ENCODE measurements at places on chromosomes 7 and 10.
A peak's percentile ranks its signal among the peaks of the same experiment; 100 is the strongest.

GRCh38 chr7:112414855-112415490, 35.3 kb upstream of the IFRD1 start:
- no peak for DNase-seq

DNA sequence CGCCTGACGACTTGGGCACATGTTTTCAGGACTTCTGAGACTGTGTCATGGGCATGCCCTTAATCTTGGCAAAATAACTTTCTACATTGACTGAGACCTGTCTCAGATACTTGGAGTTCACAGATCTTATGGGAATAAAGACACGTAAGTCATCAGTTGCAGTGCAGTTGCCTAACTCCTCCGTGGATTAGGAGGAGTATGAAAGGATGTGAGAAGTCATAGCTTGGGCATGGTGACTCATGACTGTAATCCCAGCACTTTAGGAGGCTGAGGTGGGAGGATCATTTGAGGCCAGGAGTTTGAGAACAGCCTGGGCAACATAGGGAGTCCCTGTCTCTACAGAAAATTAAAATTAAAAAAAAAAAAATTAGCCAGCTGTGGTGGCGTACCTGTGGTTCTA, 49.6 kb downstream of the EXOC6 start:
- no peak for DNase-seq

- no peak for DNase-seq
Measured at GRCh38 chr7:40571796-40572195, 437.0 kb downstream of the SUGCT start.

DNA sequence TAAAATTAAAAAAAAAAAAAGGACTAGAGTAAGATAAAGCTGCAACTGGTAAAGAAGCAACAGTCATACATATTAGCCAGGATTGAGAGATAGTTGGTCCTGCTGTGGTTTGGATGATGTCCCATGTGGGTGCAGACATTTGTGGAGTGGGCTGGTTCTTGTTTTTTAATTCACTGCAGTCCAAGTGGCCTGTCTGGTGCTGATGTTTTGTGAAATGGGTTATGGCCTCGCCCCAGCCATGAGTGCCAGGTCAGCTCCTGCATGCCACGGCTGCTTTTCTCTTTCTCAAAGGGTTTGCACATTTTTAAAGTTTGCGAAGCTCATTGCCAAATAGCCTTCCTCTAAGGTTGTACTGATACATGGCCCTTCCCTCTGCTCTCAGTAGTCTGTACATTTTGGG, 14.1 kb upstream of the BTBD16 start:
- DNase-seq, result no peak

- DNase-seq, result no peak
Measured at GRCh38 chr10:120749856-120750566, 101.2 kb upstream of the WDR11 start.

- DNase-seq, result no peak
Measured at GRCh38 chr10:119268871-119269506, 61.6 kb downstream of the GRK5 start.

DNA sequence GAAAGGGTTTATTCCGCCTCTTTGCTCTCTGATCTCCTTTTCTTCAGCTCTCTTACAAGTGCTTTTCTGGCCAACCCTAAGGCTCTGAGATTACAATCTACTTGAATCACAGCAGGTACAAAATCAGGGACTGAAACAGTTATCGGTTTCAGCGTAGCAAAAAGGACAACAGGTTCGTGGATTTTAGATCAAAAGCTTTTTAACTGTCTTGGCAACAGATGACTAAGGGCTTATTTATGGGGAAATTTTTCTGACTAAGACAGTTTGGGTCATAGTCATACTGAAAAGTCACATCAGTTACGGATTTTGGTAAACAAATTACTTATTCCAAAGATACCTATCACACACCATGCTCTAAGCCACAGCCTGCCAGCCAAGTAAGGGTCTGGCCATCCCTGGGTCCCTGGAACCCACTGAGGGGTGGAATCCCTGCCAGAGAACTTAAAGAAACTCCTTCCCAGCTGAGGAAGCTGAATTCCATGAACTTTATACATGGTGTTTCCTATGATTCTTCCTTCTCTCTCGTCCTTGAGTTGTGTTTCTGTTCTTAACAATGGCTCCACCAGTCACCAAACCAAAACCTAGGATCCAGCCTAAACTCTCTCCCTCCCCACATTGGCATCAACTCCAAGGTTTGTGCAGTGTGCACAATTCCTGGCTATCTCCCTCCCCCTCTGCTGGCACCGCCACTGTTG, 169.3 kb downstream of the FAM107B start:
- no peak for DNase-seq

GRCh38 chr7:120742372-120742771, 115.6 kb downstream of the TSPAN12 start:
- DNase-seq, result no peak

GRCh38 chr10:7610651-7611389, 55.9 kb downstream of the ITIH5 start:
- DNase-seq, result no peak

DNA sequence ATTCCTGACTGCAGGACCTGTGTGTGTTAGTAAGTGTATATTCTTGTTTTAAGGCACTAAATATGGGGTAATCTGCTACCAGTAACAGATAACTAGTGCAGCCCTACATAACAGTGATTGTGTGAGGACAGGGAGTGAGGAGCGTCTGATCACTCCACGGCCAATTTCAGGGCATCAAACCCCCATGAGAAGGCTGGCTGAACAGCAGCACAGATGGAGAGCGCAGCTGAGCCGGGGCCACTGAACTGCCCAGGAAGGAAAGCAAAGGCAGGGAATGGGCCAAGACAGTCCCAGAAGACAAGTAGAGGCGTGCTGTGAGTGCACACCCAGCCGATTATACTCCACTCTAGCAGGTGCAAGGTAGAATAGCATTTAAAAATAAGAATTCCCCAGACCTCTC, 157.1 kb upstream of the CHST15 start:
- no peak for DNase-seq

GRCh38 chr10:112160834-112161233, 22.7 kb downstream of the GPAM start:
- no peak for DNase-seq

- no peak for DNase-seq
Measured at GRCh38 chr10:59361663-59362143, 646 bp downstream of the FAM13C start.

- DNase-seq, result no peak
Measured at GRCh38 chr7:22357311-22358175, 589 bp upstream of the RAPGEF5 start.

GRCh38 chr7:158740013-158740656, 35.5 kb upstream of the NCAPG2 start:
- DNase-seq, result no peak

GRCh38 chr7:120227255-120227654, 45.7 kb upstream of the KCND2 start:
- no peak for DNase-seq

GRCh38 chr7:33829536-33829935, 75.8 kb upstream of the BMPER start:
- DNase-seq, result no peak

- no peak for DNase-seq
Measured at GRCh38 chr7:54785261-54785660, 26.2 kb upstream of the SEC61G start.

- peak; percentile 32 for DNase-seq
Measured at GRCh38 chr10:49176310-49177268, 11.6 kb downstream of the TMEM273 start.

GRCh38 chr7:70416986-70417655, 714.8 kb upstream of the GALNT17 start:
- no peak for DNase-seq

- DNase-seq, result no peak
Measured at GRCh38 chr7:30760514-30761213, 8.7 kb downstream of the INMT start.

- DNase-seq, result no peak
Measured at GRCh38 chr7:51198654-51199053, 118.0 kb downstream of the COBL start.

DNA sequence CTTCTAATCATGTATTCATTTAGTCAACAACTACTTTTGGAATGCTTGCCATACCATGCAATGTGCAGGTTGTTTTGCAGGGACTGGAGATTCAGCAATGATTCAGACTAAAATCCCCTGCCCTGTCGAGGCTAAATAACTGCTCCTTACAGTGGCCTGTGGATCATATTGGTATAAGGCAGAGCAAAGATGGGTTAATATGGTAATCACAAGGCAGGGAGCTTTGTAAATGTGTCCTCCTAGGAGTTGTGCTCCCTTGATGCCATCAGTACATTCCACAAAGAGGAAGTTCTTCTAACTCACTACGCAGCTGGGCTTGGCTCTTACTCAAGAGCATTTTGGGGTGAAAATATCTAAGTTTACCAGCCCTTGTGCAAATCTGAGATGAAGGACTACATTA, 614 bp upstream of the IFIT2 start:
- DNase-seq, result no peak

DNA sequence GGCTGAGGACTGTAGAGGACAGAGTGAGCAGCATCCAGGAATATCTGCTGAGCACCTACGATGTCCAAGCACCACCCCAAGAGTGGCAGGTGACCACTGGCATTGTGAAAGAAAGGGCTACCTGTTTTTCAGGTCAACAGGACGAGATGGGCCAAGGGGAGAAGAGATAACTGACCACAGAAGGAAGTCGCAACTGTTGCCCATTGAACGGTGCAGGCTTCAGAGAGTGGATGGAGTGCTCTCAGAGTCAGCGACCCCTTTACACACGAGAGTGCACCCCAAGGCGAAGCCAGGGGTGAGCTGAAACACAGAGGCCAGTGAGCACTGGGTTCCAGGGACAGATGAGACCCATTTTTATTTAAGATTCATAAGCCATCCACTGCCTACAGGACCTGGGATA, 42.3 kb downstream of the HIPK2 start:
- DNase-seq, result no peak

DNA sequence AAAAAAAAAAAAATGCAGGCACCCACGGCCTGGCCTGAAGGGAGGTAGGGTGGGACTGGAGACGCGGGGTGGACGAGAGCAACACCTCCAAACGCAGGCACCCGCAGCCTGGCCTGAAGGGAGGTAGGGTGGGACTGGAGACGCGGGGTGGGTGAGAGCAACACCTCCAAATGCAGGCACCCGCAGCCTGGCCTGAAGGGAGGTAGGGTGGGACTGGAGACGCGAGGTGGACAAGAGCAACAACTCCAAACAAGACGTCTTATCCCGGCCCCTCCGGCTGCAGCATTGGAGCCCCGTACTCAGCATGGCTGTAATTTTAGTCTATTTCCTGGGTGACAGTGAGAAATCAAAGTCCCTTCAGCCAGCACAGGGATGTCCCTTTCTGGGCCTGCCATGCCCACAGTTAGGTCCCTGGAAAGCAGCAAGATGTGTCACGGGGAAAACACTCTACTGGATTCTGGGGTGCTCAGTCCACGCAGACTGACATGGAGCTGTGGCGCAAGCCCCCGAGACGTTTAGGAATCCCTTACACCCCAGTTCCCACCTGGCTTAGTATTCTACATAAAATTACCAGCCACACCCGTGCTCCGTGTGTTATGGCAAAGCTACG, 119.9 kb downstream of the WDR37 start:
- DNase-seq, result no peak

- no peak for DNase-seq
Measured at GRCh38 chr7:79528421-79528820, 75.0 kb upstream of the MAGI2 start.

DNA sequence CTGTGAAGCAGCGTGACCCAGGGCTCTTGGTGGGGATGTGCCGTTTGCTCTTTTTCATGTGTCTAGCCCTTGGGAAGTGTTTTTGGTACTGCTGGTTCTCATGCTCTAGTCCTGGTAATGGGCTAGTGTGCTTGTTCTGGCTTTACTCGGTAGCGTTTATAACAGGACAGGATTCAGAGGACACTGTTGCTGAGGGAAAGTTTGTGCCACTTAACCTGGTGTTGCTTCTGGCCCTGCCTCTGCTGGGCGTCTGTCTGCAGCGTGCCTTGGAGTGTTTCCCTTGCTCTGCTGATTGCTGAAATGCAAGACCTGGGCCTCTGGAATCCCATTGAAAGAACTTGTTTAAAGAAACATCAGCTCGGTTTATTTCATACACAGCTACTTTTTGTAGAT, 35.0 kb downstream of the INPP5A start:
- DNase-seq, result no peak

GRCh38 chr10:31484431-31485135, 165.6 kb downstream of the ZEB1 start:
- no peak for DNase-seq

- no peak for DNase-seq
Measured at GRCh38 chr7:22343612-22344011, 13.3 kb downstream of the RAPGEF5 start.

GRCh38 chr7:15831606-15832005, 145.1 kb upstream of the MEOX2 start:
- no peak for DNase-seq

DNA sequence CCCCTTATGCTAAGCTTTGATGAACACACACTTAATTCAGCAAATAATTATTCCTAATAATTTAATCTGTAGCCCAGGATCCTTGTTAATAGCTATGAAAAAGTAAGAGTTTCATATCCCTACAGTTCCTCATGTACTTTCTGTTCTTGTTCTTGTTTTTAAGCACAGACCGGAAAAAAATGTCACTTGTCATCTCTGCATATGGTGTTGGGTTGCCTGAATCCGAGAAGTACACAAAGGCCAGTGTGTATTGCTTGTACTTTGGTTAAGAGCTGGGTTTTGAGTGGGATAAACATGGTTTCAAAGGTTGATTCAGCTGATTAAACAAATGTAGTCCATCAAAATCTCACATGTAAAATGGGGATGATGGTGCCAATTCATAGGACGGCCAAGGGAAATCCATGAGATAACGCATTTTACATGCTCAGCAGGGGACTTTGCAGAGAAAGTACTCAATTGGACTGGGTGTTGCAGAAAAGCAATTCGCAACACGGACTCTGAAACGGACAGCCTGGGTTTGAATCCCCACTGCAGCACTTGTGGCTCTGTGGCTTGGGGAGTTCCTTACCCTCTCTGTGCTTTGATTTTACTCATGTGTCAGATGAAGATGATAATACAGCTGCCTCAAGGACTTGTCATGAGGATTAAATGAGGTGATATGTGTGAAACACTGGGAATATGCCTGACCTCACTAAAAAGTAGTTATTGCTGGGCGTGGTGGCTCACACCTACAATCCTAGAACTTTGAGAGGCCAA, 71.7 kb downstream of the MAP3K8 start:
- no peak for DNase-seq

- DNase-seq, result no peak
Measured at GRCh38 chr10:11799736-11800080, 23.4 kb upstream of the PROSER2 start.

- no peak for DNase-seq
Measured at GRCh38 chr7:155206318-155207020, 91.2 kb upstream of the INSIG1 start.

DNA sequence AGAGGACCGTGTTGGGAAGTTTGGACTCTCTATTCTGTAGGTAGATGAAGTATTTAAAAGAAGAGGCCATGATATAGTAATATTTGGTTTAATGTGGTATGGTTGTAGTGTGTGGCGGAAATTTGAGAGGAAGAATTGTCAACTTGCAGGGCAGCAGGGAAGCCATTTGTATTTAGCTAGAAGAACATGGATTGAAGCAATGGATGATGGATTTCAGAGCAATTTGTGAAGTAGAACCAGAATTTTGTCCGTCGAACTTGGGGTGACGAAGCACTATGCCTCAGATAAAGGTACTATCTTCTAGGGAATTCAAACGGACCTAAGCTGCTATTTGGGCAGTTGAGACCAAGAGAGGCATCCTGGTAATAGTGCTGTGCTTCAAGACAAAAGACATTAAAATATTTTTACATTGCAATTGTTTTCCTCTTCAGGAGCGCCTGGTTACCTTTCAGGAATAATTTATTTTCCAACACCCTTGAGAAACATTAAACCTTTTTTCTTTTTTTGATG, 615 bp upstream of the WBP1L start:
- DNase-seq, result no peak

Data from ecto neural progenitor cell (in vitro differentiated cells).